Right renal pelvis (tissue), 4 donors: ENCODE measurements at places on chromosomes 7 and 10. TPM values are rescaled to one million over a fixed set of nuclear protein-coding genes. Genes with fewer than 3 reads are reported as not detected.

The GSDME gene
- polyA plus RNA-seq: 14.6 TPM

The ADRA2A gene
- polyA plus RNA-seq: 4.5 TPM

The GCK gene
- polyA plus RNA-seq: 2.8 TPM

The GLI3 gene
- polyA plus RNA-seq: 13.6 TPM

The VSIR gene
- polyA plus RNA-seq: 14.1 TPM

The PDE6C gene
- 0.44 TPM for polyA plus RNA-seq

The CALU gene
- polyA plus RNA-seq: 189 TPM

The AKR1C8 gene
- 0.64 TPM for polyA plus RNA-seq

The ASB15 gene
- polyA plus RNA-seq: 1.5 TPM

The TFR2 gene
- 0.89 TPM for polyA plus RNA-seq

The MYOF gene
- polyA plus RNA-seq: 29.9 TPM

The MMS19 gene
- polyA plus RNA-seq: 82.5 TPM

The SCD gene
- polyA plus RNA-seq: 33.6 TPM

The EXOSC1 gene
- polyA plus RNA-seq: 31.4 TPM

The DOCK1 gene
- 68.7 TPM for polyA plus RNA-seq

The TFPI2 gene
- polyA plus RNA-seq: 17.3 TPM

The BBS9 gene
- 15.1 TPM for polyA plus RNA-seq

The CNPY4 gene
- 35.7 TPM for polyA plus RNA-seq

The LRGUK gene
- polyA plus RNA-seq: 1.6 TPM

The FOXI2 gene
- polyA plus RNA-seq: 2.3 TPM
